ENCODE measurements at places on chromosomes 5 and 9.
A peak's percentile ranks its signal among the peaks of the same experiment; 100 is the strongest.

DNA sequence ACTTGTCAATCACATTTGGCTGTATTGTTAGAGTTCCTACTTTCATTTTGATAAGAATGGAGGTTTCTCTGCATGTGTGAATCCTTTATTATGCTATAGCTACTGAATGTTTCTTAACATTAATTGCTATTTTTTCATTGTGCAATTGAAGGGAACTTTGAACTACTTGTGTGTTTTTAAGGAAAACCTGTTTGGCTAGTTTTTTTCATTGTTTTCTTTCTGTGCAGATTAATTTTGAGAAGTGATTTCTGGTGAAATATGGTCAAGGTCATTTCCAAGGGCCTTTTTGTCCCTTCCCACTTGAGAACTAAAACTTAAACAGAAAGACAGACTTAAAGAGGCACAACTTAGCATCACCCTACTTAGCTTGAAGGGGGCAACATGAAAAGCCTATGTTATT is 1309.2 kb upstream of the WWC1 start:
- no peak for DNase-seq

DNA sequence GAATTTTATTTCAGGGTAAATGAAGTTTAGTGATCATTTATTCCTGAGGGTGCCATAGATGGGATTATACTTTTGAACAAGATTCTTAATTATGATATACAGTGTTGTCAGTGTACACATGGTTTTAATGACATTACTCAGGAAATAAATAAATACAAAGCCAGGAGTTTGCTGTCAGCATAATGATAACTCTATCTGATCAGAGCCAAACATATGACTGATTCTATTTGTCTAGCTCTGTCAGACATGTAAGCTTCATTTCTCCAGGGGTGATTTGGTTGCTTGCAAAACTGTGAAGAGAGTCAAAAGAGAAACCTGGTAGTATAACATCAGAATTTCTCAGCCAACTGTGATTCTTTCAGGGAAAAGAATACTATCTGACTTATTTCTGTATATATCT is 1425.8 kb upstream of the C9orf72 start:
- DNase-seq = no peak

DNA sequence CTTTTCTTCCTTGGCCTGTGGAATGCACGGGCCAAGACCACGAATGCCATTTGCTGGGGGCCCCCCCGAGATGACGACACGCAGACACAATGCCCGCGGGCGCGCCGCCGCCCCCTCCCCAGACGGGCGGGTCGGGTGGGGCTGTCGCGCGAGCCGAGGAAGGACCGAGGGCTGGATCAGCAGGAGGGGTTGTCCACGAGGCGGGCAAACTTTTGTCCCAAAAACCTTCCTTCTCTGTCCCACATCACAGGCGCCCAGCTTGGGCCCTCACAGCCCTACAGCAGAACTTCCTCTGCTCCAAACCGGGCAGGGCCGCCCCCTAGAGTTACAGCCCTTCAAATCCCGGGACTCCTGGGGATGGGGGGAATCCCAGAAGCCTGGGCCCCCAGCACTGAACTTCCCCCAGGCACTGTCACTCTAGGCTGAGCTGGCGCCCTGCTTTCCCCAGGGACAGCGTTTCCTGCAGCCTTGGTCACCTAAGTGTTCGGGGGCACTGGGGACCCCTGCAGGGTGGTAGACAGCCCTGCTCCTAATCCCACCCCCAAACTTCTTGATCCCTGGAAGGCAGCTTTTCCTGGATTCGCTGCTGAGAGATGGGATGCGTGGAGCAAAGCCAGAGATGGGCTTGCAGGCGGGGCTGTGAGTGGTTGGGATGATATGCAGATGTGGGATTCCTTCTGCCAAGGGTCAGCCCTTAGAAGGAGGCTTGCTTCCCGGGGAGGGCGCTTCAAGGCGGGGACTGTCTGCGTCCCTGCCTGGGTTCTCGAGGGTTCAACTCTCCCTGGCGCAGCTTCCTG is 980 bp downstream of the COL5A1 start:
- no peak for DNase-seq

GRCh38 chr5:141814064-141814964 is 63.9 kb downstream of the PCDH1 start:
- DNase-seq = peak; percentile 22

- no peak for DNase-seq
Measured at GRCh38 chr5:170112876-170113521, 7.3 kb downstream of the FOXI1 start.

DNA sequence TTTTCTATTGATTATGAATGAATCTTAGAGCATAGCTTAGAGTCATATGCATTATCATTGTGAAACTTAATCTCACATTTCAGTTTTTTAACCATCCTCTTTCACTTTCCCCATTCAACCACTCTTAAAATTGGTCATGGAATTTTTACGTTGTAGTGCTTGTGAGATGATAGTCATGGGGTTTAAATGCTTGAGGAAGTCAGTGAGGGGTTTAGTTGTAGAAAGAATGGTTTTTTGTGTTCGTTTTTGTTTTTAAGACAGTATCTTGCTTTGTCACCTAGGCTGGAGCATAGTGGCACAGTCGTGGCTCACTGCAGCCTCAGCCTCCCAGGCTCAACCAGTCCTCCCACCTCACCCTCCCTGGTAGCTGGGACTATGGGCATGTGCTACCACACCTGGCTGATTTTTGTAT is 19.6 kb downstream of the UGCG start:
- DNase-seq = no peak

GRCh38 chr9:125985998-125986655 is 239.0 kb downstream of the PBX3 start:
- DNase-seq = no peak

GRCh38 chr9:78365748-78366697 is 69.1 kb downstream of the PSAT1 start:
- DNase-seq = no peak

DNA sequence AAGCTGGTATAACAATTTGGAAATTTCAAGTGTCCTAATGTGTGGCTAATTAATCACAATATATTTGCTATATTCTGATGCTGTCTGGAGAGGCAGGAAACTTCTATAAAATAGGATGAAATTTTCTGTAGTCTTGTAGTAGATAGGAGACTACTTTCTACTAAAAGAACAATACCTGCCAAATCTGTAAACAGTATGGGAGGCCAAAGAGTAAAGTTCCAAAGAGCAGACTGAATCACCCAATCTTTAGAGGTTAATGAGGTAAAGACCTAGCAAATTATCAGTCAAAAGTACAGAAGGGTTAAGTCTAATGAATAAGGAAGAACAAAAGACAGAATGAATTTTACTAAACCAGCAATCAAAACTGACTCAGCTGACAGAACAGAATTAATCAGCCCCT is 52.4 kb upstream of the RGS7BP start:
- no peak for DNase-seq

DNA sequence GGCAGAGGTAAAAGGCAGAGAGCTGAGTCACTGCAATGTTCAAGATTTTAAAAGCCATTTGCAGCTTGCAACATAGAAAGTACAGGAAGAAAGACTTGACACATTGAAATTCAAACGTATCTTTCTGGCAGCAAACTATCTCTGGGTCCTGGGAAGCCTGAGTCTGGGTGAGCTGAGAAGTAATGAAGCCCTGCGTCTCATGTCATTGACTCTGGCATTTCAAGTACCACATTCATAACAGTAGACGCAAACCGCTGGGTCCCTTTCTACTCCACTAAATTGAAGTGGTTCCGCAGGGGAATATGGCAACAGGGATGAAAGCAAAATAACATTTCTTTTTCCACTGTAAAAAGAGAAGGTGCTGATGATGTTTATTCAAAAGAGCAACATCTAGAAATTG is 694.3 kb downstream of the BRINP1 start:
- no peak for DNase-seq

DNA sequence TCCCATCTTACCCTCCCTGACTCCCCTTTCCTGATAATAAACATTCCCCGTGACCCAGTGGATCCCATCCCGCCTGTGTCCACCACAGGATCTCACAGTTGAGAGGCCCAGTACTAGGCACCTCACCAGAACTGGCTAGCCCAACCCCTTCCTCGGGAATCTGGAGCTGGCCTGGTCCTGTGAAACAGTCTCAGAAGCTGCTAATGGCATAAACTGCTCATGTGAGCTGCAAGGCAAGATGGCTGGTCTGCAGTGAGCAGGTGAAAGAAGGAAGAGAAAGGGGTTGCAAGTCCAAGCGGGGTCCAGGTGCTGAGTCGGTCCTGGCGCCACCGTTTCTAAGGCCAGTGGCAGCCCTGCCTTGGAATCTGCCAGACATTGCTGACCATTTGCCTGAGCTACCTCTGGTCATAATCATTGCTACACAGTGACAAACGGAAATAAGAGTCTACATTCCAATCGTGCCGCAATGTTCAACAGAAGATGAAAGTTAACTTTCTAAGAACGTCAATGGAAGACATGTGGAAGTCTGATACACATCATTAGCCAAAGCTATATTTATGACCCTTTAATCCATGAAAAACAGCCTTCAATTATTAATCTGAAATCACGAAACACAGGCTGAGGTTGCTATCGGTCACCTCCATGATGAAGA is 33.7 kb downstream of the DNAH5 start:
- DNase-seq = no peak

GRCh38 chr9:125986966-125987365 is 239.8 kb downstream of the PBX3 start:
- DNase-seq = no peak

DNA sequence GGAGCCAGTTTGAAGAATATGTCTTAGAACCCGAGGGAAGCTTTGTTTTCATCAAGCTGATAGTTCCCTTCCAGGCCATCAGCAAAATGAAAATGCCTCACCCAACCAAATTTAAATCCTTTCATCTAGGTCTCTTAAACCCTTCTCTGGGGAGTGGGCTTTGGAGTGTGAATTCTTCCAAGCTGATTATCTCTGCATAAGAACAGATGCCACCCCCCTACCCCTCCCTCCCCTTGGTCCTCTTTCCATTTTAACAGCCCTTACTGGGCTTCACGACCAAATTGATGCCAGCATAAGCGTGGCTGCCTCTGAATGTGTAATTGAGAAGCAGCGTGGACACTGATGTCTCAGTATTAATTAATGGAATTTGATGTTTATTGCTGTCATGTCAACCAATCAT is 509.7 kb upstream of the CLINT1 start:
- no peak for DNase-seq
